ENCODE measurements at places on chromosomes 7 and 10. TPM values are rescaled to one million over a fixed set of nuclear protein-coding genes. Genes with fewer than 3 reads are reported as not detected.

Gene AFAP1L2
- 0.14 TPM for total RNA-seq

Gene MRPL32
- total RNA-seq: 59.8 TPM

Gene POLR3A
- 13.0 TPM for total RNA-seq

Gene TCF7L2
- total RNA-seq: 4.8 TPM

Gene TSPAN12
- total RNA-seq: 10.8 TPM

Gene FAM25A
- not detected for total RNA-seq

Gene POLR2J2
- total RNA-seq: 3.9 TPM

Gene ADARB2
- not detected for total RNA-seq

Gene LRIT1
- total RNA-seq: not detected

Gene BICC1
- total RNA-seq: 99.6 TPM

Gene DDC
- total RNA-seq: not detected

Gene FEZF1
- total RNA-seq: not detected

All from smooth muscle cell of bladder (primary cell).